ENCODE measurements at places on chromosomes 5 and 9. TPM values are rescaled to one million over a fixed set of nuclear protein-coding genes. Genes with fewer than 3 reads are reported as not detected.

- no peak for DNase-seq
These were observed 29.2 kb upstream of the JAK2 start for GRCh38 chr9:4955836-4956235.

- no peak for DNase-seq
These were observed 12.1 kb downstream of the CSF2 start for GRCh38 chr5:132085686-132086085.

DNA sequence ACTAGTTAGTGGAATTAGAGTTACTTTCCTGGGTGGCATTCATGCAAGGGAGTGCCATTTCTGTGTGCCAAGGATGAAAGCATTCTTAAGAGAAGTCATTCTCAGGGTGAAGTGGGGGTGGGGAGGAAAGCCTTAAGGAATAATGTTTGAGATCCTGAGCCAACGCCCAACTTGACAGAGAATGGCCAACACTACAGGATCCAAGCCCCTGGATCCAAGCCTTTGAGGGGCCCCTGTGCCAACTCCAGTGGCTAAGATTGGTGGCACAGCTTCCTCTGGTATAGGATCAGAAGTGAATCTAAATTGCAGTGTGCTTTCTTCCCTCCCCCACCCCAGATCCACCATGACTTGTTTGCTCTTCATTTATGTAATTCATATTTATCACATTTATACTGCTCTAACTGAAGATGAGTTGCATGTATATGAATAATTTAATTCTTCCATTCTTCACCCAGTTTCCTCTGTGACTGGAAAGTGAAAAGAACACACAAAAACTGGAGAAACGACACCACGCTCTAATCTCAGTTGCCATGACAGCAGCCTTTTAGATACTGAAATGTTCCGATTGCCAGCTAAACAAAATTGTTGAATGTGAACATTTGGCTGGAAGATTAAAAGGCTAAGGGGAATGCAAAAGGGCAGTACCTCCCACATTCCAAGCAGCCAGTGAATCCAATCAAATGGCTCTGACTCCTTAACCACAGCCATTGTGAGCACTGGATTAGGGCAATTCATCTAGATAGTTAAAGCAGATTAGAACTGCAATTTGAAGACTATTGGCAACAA, 4.5 kb downstream of the ZNF608 start:
- no peak for DNase-seq

DNA sequence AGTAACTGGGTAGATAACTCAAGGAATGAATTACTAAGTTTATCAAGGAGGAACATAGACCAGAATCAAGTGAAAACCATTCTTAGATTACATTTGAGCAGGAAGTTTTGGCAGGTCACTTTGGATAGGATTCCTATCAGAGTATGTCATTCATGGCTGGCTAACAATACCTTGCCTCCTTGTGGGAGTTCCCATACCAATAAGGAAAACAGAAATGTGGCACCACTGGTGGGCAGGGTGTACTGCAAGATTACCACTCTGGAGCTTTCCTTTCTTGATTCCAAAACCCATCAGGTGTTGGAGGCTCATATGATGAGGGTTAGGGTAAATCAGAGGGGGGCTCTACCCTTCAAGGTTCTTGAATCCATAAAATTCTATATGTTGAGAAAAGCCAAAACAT, 18.6 kb upstream of the SPATA31D1 start:
- DNase-seq = no peak

DNA sequence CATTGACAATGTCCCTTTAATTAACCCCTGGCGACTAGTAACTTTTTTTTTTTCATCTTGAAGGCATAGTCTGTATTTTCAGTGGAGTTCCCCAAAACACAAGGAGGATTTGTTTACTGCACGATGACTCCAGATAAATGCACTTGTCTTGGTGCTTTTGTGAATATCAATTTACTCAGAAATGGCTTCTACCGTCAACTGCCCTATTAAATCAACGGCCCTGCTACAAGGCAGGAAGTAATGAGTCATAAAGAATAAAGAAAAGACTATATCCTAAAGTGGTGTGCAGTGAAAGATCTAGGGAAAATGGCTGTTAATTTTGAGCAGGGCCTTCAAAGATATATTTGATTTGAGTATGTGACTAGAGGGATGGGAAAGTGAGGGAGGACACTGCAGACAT, 388.3 kb upstream of the CHD1 start:
- no peak for DNase-seq

- DNase-seq = no peak
These were observed 39.7 kb upstream of the TNFAIP8 start for GRCh38 chr5:119316086-119316485.

- no peak for DNase-seq
These were observed 1434.5 kb upstream of the CDH6 start for GRCh38 chr5:29758986-29759421.

DNA sequence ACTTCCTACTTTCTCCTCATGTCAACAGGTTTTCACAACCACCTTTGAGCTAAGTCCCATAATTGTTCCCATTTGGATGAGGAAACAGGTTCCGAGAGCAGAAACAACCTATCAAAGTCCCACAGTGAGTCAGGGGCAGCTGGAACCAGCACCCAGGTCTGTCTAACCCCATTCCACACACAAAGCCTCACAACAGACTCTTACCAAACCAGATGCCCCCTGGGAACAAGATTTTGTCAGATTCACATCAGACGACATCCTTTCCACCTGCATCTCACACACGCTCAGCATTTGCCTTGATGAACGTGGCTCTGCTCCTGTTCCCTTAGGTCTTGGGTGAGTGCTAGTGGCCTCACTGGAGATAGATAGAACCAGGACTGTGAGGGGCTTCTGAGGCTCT, 17.0 kb downstream of the SWI5 start:
- DNase-seq = no peak

GRCh38 chr9:131693651-131694597, 46.0 kb downstream of the RAPGEF1 start:
- DNase-seq = no peak

GRCh38 chr9:73172901-73173215, 21.2 kb downstream of the ANXA1 start:
- DNase-seq = no peak

DNA sequence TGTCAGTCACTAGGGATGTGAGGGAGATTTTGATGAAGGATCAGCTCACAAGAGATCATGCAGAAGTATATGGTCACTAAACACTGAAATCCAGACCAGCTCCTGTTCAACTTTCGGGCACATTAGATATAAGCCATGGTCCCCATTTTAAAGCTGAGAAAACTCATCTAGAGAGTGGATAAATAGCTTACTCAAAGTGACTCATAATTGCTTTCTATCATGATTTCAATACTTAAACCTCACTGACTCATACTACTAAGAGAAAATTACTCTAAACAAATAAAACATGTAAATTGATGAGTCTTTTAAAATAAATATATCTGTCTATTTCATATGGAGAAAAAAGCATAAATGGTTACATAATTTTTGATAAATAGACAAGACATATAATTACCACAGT, 567.7 kb downstream of the TLR4 start:
- no peak for DNase-seq

GRCh38 chr5:32645246-32645645, 59.9 kb downstream of the SUB1 start:
- no peak for DNase-seq

GRCh38 chr9:37405350-37405749, 17.1 kb upstream of the GRHPR start:
- no peak for DNase-seq

GLRA1 gene
- not detected for total RNA-seq
